ENCODE measurements at places on chromosomes 2 and 18. TPM values are rescaled to one million over a fixed set of nuclear protein-coding genes. Genes with fewer than 3 reads are reported as not detected.

Gene COLEC11
- total RNA-seq: 2.0 TPM

Gene DCDC2C
- total RNA-seq: not detected

GRCh38 chr2:127032621-127033020 is 74.3 kb downstream of the BIN1 start:
- no peak for DNase-seq

- DNase-seq: peak; percentile 64
Measured at GRCh38 chr18:50286391-50287027, 983 bp downstream of the CXXC1 start.

GRCh38 chr2:69985688-69986087 is 24.3 kb upstream of the ASPRV1 start:
- DNase-seq: peak; percentile 19
